ENCODE measurements at places on chromosomes 7 and 10. TPM values are rescaled to one million over a fixed set of nuclear protein-coding genes. Genes with fewer than 3 reads are reported as not detected.

Gene KCNIP2
- total RNA-seq: not detected

Gene SOSTDC1
- total RNA-seq: not detected

Gene GJD4
- not detected for total RNA-seq

Gene CREM
- 35.6 TPM for total RNA-seq

Gene LDB3
- not detected for total RNA-seq

Gene SYT15B
- total RNA-seq: 0.52 TPM

Gene DCLRE1A
- 10.2 TPM for total RNA-seq

Gene CPVL
- 18.2 TPM for total RNA-seq

Gene TFEC
- 0.80 TPM for total RNA-seq

Gene CEP41
- total RNA-seq: 11.3 TPM

Gene CHCHD3
- 116 TPM for total RNA-seq

Gene ASB10
- not detected for total RNA-seq

Gene KCNH2
- total RNA-seq: 1.2 TPM

Gene HMX2
- not detected for total RNA-seq

Gene FOXI2
- not detected for total RNA-seq

Gene HTR5A
- total RNA-seq: not detected

Gene TYSND1
- total RNA-seq: 15.6 TPM

Gene PDK4
- total RNA-seq: 1.9 TPM

Gene ECD
- 33.7 TPM for total RNA-seq

Gene MALSU1
- 55.3 TPM for total RNA-seq

Gene FIGNL1
- 23.3 TPM for total RNA-seq

Gene SPDYE18
- total RNA-seq: not detected

Gene CTTNBP2
- 47.5 TPM for total RNA-seq

Gene UCMA
- not detected for total RNA-seq

Gene CAV1
- 552 TPM for total RNA-seq

Gene BET1
- total RNA-seq: 55.0 TPM

Gene LRRN3
- under 0.01 TPM for total RNA-seq

Gene TLL2
- total RNA-seq: 14.1 TPM

Gene CRHR2
- total RNA-seq: not detected

Gene CCM2
- total RNA-seq: 52.2 TPM

Gene SPDYE11
- total RNA-seq: not detected

Gene GRM3
- total RNA-seq: not detected

Gene SEC24C
- 84.6 TPM for total RNA-seq

Gene ZEB1
- 84.1 TPM for total RNA-seq

Gene HSPB1
- 48.8 TPM for total RNA-seq

Gene RNF148
- not detected for total RNA-seq

Data from renal cortical epithelial cell (primary cell).